Naive thymus-derived CD8-positive, alpha-beta T cell (primary cell): ENCODE measurements at places on chromosomes 7 and 10.

DNA sequence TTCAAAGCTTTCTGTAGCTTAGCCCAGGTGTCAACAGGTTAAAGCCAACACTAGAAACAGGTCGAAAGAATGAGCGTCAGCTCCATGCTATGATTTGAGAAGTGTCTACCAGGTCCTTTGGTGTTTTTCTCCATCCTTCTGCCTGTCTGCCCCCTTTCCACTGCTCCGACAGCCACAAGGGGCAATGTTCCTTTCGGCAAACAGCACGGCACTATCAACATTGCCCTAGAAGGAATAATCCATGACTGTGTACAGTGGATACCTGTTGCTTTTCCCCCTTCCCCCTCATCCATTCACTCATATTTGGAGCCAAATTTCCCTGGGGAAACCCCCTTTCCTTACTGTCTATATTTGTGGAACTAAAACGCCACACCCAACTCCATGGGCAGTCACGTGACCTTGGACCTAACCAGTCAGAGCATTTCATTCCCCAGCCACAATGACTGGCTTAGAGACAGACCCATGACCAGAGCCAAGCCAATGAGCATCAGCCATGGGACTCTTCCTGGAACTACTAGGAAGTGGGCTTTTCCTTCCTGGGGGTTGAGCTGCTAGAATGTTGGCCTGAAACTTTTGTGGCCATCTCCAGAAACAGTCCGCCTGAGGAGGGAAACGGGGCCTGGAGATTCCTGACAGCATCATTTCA lies 51.5 kb downstream of the AFAP1L2 start:
- DNase-seq = no peak

GRCh38 chr7:876972-877311 lies 588 bp downstream of the GET4 start:
- no peak for DNase-seq

GRCh38 chr7:20238194-20238753 lies 21.1 kb upstream of the MACC1 start:
- no peak for DNase-seq

DNA sequence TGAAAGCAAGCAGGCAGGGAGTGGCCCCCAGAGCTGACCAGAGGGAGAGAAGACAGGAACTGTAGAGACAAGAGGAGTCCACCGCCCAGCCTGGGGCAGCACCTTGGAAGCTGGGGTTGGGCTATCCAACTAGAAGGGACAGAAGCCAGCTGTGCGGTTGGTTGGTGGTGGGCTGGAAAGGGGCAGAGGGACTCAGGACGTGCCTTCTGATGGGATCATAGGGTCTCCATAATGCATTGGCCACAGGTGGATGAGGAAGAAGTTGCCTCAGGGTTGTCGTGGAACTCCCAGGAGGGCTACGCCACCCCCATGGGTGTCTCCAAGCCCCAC lies 114.0 kb upstream of the RET start:
- no peak for DNase-seq

GRCh38 chr7:48090095-48090805 lies 1.2 kb downstream of the UPP1 start:
- no peak for DNase-seq

DNA sequence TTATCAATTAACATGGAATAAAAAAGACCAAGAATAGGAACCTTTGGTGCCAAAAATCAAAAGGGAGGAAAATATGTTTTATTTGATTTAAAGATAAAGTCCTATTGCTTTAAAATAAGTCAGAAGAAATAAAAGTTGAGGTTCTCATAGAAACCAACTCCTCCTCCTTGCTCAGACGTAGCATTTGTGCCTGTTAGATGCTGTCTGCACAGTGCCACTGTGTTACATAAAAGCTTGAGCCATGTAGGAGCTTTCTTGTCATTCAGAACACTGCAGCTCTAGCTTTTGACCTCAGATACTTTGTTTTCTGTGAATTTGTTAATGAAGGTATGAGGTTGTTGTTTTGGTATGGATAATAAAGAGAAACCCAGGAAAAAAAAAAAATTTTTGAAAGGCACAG lies 50.3 kb downstream of the LRRC4 start:
- no peak for DNase-seq
